Ureter (tissue), 1 donor: ENCODE measurements at places on chromosomes 7 and 10. TPM values are rescaled to one million over a fixed set of nuclear protein-coding genes. Genes with fewer than 3 reads are reported as not detected.
A peak's percentile ranks its signal among the peaks of the same experiment; 100 is the strongest.

- DNase-seq, result no peak
Observed at GRCh38 chr7:158016180-158017097, 571.2 kb downstream of the PTPRN2 start.

DNA sequence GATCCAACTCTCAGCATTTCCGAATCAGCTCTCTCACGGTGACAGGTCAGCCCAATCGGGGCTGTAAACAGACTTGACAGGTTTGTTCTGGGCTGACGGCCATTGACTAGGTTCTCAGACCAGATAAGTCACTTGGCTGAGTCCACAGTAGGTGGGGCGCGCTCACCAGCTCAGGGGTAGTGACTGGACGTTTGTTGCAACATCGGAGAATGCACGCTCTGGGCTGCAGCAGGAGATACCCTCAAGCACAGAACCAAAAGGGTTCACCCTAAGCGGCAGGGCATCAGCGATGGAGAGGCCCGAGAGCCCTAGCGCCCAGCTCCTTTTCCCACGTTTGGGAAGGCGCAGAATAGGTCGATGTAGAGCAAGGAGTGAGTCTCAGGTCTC lies 1.8 kb downstream of the KLLN start:
- DNase-seq, result peak; percentile 86

- no peak for DNase-seq
Observed at GRCh38 chr7:155220903-155221302, 76.8 kb upstream of the INSIG1 start.

DNA sequence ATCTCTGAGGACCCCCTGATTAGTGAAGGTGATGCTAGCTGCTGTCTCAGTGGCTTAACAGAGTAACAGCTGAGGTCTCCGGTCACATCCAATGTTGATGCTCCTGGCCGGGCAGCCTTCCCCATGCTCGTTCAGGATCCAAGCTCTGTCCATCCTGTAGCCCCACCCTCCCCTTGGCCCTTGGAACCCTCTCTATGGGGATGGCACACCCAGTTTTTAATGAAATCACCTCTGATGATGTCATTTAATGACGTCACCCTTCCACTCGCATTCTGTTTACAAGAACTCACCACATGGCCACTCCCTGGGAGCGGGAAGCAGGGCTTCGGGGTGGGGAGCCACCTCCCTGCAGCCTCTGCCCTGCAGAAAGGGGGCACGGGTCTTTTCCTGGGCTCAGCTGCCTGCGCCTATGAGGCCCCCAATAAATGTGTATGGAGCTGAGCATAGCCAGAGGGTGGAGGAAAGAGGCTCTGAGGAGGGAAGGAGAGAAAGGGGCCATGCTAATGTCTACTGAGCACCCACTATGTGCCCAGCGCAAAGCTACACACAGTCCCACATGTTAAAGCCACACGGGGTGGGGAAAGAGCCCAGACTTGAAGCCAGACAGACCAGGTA lies 95.5 kb downstream of the OAT start:
- DNase-seq, result no peak

DNA sequence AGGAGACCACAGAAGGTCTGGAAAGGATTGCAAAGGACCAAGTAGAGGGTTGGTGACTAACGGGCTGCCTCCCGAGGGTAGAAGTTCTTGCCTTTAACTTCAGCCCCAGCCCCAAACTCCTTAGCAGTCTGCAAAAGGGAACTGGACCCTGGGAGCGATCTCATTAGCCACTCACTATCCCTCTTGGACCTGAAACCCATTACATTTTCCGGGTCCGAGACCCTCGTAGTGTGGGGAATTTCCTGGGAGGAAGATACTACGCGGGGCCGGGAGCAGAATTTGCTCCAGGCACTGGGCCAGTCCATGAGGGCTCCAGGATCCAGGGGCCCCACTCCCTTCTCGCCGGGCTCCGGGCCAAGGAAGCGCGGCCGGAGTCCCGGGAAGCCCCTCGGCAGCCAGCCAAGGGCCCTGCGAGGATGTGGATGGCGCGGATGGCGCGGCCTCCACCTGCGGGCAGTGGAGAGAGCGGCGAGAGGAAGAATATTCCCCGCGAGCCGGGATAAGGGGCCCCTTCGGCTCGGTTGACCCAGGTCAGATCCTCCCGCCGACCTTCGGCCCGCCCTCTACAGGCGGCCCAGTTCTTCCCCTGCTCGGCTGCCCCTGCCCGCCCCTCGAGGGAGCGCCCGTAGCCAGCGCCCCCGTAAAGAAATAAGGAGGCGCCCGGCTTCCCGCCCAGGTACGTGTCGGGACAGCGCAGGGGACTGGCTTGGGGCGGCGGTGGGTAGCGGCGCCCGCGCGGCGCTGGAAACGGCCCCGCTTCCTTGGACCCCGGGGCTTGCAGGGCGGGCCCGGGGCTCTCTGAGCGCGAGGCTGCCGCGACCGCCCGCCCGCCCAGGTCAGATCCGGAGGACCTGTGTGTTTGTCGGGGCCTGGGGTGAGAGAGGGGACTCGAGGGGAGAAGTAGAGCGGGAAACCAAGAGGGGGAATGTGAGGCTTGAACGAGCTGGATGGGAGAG lies at the start of gene MYO3A:
Gene MYO3A, plus strand, starts transcription at position 577 of the 956 bp plus-strand sequence. CDS start 17,882 bp downstream, outside the sequence.
- no peak for DNase-seq

- DNase-seq, result no peak
Observed at GRCh38 chr10:35435824-35436223, 99.5 kb downstream of the CCNY start.

GRCh38 chr10:90413196-90413595 lies 444.6 kb downstream of the HTR7 start:
- no peak for DNase-seq

DNA sequence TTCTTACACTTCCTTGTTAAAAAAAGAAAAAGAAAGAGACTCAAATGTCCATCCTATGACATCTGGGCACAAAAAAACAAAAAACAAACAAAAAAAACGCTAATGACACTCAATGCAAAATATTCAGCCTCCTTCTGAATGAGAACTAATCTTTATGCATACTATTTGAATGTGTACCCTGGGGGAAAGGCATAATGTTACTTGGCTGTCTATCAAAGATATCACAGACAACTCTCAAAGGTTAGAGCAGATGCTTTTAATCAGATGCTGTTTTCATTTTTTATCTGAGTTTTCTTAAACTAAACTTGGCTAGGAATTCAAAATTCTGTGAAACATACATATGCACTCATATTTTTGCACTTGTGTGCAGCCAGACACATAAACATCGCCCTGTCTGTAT lies 745.8 kb downstream of the CNTNAP2 start:
- DNase-seq, result no peak

DNA sequence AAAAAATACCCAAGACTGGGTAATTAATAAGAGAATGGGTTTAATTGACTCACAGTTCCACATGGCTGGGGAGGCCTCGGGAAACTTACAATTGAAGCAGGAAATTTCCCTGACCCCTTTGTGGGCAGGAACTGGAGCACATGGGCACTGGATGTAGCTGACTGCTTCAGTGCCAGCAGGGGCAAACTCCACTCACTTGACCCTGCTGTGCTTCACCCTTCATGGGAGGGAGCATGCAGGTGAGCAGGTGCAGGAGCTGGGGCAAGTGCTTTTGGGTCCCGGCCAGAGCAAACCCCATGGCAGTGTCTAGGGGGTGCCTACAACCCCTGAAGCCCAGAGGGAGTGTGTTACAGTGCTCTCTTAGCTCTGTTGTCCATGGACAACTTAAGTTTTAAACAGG lies 132.6 kb downstream of the AKR1D1 start:
- DNase-seq, result no peak

- no peak for DNase-seq
Observed at GRCh38 chr7:147153571-147153970, 1037.0 kb downstream of the CNTNAP2 start.

- no peak for DNase-seq
Observed at GRCh38 chr7:1368682-1369571, 90.3 kb downstream of the MICALL2 start.

DNA sequence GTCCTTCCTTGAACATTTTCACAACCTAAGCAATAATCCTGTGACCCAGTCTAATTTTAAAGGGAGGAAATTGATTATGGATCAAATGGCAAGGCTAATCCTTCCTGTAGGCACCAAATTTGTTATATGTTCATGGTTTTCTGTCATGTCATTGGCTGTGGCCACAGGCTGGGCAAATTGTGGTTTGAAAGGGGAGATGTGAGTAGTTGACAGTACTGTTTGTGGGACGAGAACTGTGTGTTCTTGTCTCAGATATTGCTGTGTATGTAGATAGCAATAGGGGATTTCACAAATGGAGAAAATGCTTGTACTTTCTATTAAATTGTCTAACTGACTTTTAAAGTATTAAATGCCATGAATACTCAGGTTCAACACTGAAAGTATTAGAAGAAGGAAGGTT lies 8.1 kb upstream of the PRKG1 start:
- no peak for DNase-seq

DNA sequence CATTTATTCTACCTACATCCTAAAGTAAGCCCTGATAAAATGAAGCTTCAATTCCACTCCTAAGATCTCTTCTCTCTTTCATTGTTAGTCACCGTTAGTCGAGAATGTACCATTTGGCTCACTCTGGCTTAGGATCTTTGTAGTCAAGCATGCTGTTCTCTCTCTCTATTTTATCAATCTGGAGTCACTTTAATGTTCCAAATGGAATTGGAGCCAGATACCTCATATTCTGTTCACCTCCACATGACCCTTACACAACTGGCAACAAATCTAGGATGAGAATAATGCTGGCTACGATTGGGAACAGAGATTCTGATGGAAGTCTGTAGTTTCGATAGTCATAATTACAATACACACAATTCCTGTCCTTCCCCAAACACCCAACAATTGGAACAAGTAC lies 213.7 kb downstream of the TWIST1 start:
- DNase-seq, result no peak

DNA sequence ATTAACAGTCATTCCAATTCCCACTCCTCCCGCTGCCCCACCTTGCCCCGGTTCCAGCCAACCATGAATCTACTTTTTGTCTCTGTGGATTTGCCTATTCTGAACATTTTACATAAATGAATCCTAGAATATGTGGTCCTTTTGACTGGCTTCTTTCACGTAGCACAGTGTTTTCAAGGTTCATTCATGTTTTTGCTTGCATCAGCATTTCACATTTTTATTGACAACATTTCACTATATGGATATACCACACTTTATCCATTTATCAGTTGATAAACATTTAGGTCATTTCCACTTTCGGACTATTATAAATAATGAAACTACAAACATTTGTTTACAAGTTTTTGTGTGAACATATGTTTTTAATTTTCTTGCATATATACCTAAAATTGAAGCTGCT lies 182.0 kb downstream of the ZNF248 start:
- no peak for DNase-seq

- DNase-seq, result peak; percentile 60
Observed at GRCh38 chr7:132393789-132394261, 182.4 kb downstream of the PLXNA4 start.

- no peak for DNase-seq
Observed at GRCh38 chr7:140008755-140009610, 53.8 kb downstream of the PARP12 start.

MUC12 gene
- 2.1 TPM for total RNA-seq

IL2RA gene
- total RNA-seq, result 2.2 TPM

PRSS37 gene
- not detected for total RNA-seq

WDFY4 gene
- 7.0 TPM for total RNA-seq

CXCL12 gene
- total RNA-seq, result 73.1 TPM

ALOX5 gene
- total RNA-seq, result 237 TPM

SEMA3E gene
- 24.0 TPM for total RNA-seq

TCAF2 gene
- 14.3 TPM for total RNA-seq
